Activated CD4-positive, CD25-positive, alpha-beta regulatory T cell treated with anti-CD3 and anti-CD28 coated beads, Interleukin-2, amount 50 U/mL, for 72 hours (primary cell): ENCODE measurements at places on chromosomes 7 and 10.

- no peak for DNase-seq
These were observed 104.9 kb downstream of the CDK6 start for GRCh38 chr7:92731335-92732063.

DNA sequence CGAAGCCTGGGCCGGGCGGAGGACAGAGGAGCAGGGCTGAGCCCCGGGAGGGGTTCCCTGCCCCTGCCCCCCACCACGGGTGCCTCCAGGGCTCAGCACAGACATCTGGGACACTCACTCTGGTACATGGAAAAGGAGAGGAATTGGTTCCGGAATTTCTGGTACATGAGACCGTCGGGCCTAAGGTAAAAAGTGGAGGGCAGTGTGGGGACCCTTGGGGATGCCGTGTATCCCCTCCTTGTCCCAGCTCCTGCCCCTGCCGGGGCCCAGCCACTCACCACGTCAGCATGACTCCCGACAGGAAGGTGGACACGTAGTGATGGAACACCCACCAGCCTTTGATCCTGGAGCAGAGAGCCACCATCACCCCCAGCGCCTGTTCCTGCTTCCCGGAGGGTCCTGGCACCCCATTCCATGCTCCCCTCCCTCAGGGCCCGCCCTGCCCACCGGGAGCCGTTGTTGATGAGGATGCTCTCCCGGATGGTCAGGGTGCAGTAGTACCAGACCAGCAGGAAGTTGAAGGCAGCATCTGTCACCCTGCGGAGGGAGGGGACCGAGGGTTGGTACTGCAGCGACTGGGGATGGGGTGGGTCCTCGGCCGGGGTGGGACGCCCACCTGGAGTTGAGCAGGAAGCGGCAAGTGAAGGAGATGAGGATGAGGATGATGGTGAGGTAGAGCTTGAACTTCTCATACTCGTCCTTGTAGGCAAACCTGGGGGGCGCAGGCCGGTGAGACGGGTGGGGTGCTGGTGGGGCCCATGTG is 6.4 kb downstream of the TMEM120A start:
- DNase-seq: no peak

DNA sequence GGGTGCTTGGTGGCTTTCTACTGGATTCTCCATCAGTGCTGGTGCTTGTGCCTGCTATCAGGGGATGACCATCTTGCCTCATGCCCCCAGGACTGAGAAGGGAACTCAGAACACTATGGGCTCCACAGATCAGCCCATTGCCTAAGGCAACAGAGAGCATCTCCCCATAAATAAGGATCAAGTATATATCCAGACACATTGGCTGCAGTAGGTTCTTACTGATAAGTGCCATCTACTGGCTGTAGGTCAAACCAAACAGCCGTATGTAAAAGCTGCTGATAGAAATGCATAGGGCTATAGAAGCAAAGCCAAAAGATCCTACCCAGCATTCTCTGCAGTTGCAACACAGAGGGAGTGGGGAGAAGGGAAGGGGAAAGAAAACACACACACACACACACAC is 153.7 kb downstream of the CDK14 start:
- no peak for DNase-seq

GRCh38 chr7:909358-910329 is 33.3 kb downstream of the GET4 start:
- DNase-seq: no peak

DNA sequence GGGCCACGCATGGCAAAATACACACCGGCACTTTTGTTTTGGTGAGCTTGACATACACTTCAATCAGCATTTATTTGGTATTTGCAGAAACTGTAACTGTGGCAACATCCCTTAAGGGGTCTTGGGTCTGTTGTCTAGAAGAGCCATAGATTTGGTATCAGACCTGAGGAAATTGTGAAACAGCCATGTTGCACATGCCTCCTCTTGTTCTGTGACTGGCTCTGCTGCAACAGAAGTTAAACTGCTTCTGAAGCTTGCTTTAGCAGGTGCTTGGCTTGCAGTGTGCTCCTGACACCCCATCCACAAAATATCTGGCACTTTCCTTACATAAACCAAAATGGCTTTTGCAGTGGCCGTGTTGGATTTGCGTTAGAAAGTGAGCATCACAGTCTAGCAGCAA is 247.3 kb downstream of the GATA3 start:
- DNase-seq: no peak

DNA sequence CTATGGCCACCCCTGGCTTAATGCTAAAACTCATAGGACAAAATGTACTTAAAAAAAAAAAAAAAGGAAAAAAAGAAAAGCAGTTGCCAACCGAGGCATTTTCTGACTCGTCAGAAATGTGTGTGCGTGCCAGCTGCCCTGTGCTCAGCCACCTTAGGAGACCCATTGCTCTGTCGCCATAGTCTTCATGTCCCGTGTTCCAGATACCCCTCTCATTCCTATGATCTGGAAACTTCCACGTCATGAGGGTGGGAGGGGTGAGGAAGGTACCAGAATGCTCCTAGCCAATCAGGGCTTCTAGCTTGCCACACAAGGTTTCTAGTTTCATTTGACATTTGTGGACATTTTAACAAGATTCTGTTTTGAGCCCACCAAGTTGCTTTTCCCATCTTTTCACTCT is 212.9 kb downstream of the TCF7L2 start:
- DNase-seq: no peak

DNA sequence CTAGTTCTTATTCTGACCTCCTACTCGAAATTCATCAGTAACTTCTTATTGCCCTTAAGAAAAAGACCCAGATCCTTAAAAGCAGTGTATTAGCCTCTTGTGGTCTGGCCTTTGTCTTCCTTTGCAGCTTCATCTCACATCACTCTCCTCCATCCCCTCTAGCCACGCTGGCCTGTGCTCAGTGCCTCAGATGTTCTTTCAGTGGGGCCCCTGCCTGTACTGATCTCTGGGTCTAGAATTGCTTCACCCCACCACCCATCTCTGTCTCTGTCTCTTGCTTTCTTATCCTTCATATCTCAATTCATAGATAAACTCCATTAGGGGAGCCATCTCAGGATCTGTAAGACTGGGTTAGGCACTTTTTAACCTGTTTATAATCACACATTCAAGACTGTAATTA is 1178.5 kb upstream of the C7orf33 start:
- DNase-seq: no peak

DNA sequence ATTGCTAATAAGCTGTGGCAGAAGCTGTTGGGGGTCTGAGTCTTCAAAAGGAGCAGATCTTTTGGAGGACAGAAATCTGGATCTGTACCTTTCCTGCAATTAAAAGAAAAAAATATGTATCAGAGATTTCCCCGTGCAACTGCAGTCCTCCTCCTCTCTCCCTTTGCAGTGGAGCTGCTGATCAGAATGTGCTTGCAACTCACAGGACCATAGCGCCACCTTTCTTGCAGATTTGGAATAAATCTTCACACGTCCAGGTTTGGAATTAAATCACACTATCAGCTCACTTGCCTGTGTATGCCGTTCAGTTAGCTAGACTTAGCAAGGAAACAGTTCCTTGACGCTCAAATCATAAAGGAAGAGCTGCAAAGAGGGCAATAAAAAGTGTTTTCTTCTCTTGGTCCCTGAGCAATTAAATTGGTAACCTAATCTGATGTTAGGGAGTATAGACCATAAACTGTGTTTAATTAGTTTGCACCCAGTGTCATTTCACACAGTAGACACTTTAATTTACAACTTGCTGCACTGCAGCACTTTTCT is 77.4 kb downstream of the PON1 start:
- DNase-seq: no peak

- no peak for DNase-seq
These were observed 177.6 kb downstream of the GNAI1 start for GRCh38 chr7:80312139-80312661.

- no peak for DNase-seq
These were observed 4.1 kb upstream of the ARHGAP21 start for GRCh38 chr10:24727786-24728185.

DNA sequence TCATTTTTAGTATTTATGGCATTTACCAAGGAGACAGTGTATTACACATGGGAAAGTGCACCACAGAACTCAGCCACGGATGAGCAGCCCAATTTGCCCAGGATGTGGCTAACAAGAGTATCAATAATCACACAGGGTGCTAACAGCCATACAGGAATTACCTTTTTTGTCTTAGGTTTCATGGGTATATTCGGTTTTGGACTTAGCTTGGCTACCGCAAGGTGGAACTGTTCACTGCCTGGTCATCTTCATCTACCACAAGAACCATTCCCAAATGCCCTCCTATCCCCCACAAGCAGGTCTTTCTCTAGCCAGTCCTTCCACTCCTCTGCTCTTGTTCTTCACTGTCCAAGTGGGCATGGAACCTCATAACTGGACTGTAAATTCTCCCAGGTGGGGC is 6.0 kb downstream of the PDLIM1 start:
- DNase-seq: no peak

DNA sequence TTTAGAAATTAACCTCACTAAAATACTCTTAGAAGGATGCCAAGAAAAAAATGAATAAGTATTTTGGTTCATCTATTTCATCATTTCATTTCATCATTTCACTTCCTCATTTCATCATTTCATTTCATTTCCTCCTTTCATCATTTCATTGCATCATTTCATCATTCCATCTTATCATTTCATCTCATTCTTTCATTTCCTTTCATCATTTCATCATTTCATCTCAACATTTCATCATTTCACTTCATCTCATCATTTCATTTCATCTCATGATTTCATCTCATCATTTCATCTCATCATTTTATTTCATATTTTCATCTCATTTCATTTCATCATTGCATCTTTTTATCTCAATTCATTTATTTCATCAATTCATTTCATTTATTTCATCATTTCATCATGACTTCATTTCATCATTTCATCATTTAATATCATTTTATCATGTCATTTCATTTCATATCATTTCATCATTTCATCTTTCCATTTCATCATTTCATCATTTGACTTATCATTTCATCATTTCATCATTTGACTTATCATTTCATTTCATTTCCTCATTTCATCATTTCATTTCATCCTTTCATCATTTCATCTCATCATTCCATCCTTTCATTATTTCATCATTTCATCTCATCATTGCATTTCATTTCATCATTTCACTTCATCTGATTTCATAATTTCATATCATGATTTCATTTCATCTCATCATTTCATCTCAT is 129.9 kb downstream of the ZNF92 start:
- DNase-seq: no peak

DNA sequence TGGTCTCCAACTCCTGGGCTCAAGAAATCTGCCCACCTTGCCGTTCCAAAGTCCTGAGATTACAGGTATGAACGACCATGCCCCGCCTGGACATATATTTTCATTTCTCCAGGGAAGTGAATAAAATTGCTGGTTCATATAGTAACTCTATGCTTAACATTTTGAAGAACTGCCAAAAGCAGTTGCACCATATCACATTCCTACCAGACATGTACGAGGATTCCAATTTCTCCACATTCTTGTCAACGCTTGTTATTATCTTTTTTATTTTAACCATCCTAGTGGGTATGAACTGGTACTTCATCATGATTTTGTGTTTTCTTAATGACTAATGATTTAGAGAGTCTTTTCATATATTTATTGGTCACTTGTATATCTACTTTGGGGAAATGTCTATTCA is 21.9 kb upstream of the CPN1 start:
- no peak for DNase-seq

DNA sequence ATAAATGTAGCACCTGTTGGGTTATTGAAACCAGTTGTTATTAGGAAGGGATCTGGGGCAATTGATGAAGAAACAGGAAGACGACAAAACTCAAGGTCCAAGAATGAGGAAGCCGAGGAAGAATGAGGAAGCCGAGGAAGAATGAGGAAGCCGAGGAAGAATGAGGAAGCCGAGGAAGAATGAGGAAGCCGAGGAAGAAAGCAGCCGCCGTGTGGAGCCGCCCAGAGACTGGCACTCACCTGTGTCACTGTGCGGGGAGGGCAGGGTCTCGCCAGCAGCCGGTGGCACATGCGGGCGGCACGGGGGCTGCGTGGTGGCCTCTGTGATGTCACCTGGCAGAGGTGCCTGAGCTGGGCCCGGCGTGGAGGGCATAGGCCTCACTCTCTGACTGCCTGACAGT is 71.1 kb upstream of the CFAP46 start:
- no peak for DNase-seq

- DNase-seq: no peak
These were observed 48.1 kb upstream of the TARP start for GRCh38 chr7:38321515-38321944.

GRCh38 chr10:104648421-104648820 is 7.3 kb downstream of the SORCS3 start:
- DNase-seq: no peak

- DNase-seq: no peak
These were observed 23.3 kb upstream of the DGKI start for GRCh38 chr7:137870078-137870477.

DNA sequence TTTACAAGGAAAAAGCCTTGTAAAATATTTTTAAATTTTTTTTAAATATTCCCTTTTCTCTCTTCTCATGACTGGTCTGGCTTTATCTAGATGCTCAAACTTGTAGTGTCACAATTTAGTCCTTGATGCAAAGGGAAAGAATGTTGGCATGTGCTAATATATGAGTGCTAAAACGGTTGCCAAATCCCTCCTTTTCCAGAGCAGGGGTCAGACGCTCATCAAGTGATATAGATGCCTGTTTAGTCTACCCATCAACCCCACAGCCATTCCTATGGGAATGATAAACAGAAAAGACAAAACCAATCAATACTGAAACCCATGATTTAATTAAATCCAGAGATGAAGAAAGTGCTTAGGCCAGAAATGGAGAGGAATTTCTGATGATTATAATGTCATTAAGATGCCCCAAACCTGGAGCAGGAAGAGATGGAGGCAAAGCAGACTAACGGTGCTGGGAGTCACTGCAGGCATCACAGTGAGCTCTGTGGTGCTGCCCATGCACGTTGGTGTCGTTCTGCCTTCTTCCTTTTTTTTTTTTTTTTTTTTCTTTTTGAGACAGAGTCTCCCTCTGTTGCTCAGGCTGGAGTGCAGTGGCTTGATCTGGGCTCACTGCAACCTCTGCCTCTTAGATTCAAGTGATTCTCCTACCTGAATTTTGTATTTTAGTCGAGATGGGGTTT is 210.1 kb upstream of the STK17A start:
- DNase-seq: no peak

GRCh38 chr10:17001961-17002749 is 127.5 kb downstream of the CUBN start:
- no peak for DNase-seq

- no peak for DNase-seq
These were observed 23.9 kb upstream of the DNAJB6 start for GRCh38 chr7:157312941-157313340.

GRCh38 chr7:100825215-100825671 is 2.1 kb downstream of the EPHB4 start:
- DNase-seq: no peak
